ENCODE measurements at places on chromosomes 12 and 14. TPM values are rescaled to one million over a fixed set of nuclear protein-coding genes. Genes with fewer than 3 reads are reported as not detected.

DNA sequence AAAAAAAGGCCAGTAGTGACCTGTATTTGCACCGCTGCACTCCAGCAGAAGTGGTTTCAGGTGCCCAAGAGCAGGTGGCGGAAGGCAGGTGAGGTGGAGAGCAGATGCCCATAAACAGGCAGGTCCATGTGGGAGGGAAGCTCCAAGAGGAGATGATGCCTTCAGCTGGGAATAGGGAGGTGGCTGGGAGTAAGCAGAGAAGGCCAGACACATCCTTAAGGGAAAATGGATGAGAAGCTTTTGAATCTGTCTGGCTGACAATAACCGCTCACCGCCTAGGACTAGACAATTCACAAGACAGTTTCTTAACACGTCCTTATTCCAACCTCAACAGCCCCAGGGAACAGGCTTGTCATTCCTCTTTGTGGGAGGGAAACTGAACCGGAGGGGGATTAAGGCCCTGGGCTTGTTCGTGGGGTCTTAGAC lies 43.9 kb upstream of the PLEKHG6 start:
- DNase-seq, result no peak

YEATS4 gene
- 37.8 TPM for total RNA-seq

ITGA5 gene
- total RNA-seq, result 49.1 TPM

- peak; percentile 76 for DNase-seq
These were observed 585 bp upstream of the DYRK2 start for GRCh38 chr12:67647799-67648520.

KLRB1 gene
- not detected for total RNA-seq

DNA sequence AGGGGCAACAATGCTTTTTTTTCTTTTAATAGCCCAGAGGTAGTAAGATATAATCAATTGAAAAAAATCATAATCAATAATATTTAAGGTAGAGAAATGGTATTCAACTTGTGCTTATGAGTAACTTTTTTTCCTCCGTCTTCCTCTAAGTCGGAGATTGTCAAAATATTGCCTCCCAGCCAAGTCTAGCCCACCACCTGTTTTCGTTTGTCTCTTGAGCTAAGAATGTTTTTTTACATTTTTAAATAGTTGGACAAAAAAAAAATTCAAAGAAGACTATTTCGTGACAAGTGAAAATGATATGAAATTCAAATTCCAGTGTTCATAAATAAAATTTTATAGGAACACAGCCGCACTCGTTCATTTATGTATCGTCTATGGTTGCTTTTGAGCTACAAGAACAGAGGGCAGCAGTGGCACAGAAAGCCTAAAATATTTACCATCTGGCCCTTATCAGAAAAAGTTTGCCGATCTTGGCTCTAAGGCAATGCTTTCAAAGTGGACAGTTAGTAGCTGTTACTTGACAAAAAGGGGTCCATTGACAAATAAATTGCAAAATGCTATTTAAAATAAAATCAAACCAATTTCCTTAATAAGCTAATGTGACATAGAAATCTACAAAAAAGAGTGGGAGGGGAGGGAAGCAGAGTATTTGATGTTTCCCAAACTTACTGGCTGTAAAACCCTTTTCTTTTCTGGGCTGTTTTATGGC lies 40.8 kb upstream of the MAX start:
- no peak for DNase-seq

CYP27B1 gene
- total RNA-seq, result 0.18 TPM

DNA sequence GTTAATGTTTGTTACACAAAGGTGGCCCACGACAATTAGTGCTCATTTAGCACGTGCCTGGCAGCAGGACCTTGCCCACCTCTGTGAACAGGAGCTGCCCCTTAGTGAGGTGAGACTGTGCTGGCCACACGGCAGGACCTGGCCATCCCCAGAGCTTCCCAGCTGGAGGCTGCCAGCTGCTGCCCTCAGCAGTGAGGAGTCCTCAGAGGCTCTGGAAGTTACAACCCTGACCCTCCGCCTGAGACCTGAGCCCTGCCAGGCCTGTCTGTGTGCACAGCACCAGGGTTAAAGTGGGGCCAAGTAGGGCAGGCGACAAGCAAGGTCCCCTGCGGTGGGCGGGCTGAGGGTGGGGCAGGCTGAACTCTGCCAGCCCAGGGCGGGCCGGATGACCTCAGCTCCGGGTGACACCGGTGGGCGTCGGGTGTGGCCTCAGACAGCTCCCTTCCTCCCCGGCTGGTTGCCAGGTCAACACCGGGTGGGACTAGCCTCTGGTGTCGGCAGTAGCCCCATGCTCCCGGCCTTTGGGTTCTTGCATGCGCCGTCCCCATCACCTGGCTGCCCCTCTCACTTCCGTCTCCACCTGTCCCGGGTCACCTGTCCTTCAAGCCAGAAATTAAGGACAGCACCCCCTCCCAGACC lies 9.2 kb upstream of the LBHD2 start:
- peak; percentile 21 for DNase-seq

GRCh38 chr14:75258079-75258802 lies 20.4 kb upstream of the FOS start:
- DNase-seq, result no peak

- peak; percentile 66 for DNase-seq
These were observed 65.0 kb downstream of the PITPNM2 start for GRCh38 chr12:123085730-123086487.

DNA sequence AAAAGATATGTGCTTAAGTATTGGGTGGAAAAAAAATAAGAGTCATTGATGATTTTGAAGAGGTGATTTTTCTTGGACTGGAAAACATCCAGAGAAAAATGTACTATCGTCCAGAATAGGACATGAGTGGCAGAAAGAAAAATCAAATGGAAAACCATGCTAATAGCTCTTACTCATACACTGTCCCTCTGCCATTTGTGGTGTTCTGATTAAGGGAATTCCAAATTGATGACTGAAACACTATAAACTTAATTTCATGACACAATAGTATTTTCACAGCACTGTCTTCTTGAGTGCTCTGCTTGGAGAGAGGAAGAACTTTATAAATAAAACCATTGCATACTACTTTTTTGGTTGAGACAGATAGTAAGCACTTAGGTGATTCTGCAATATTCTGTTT lies 72.4 kb downstream of the USP15 start:
- DNase-seq, result no peak
